Motor neuron (in vitro differentiated cells): ENCODE measurements at places on chromosomes 11 and 22. TPM values are rescaled to one million over a fixed set of nuclear protein-coding genes. Genes with fewer than 3 reads are reported as not detected.

Gene SLC25A22
- 21.4 and 24.4 TPM in 2 replicates for total RNA-seq

Gene OR4C3
- not detected in 2 replicates for total RNA-seq

Gene KCNE3
- 0.52 and 0.71 TPM in 2 replicates for total RNA-seq

Gene MPST
- 23.0 and 23.3 TPM in 2 replicates for total RNA-seq

Gene TRIM51
- not detected in 2 replicates for total RNA-seq
